Activated T-helper 1 cell treated with Interleukin-2 at 50 U/mL for 16 hours (primary cell): ENCODE measurements at places on chromosomes 12 and 14.

GRCh38 chr12:95763809-95764253 is 26.7 kb downstream of the NTN4 start:
- DNase-seq: no peak

DNA sequence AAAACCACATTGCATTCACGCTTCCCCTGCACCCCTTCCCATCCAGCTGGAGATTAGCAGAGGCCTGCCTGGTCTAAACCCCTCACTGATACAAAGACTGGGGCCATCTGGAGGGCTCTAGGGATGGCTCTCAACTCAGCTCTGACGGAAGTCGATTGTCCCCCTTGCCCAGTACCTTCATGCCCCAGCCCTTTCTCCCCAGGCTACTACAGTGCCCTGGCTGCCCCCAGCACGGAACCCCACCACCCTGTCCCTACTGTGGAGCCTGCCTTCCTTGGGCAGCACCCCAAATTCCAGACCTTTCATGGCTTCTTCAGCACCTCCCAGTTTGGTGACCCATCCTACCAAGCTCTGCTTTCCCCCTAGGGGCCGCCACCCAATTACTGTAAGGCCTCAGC is 25.6 kb downstream of the ZFP36L1 start:
- DNase-seq: no peak

- DNase-seq: no peak
Observed at GRCh38 chr14:104106471-104106991, 21.0 kb downstream of the ASPG start.

DNA sequence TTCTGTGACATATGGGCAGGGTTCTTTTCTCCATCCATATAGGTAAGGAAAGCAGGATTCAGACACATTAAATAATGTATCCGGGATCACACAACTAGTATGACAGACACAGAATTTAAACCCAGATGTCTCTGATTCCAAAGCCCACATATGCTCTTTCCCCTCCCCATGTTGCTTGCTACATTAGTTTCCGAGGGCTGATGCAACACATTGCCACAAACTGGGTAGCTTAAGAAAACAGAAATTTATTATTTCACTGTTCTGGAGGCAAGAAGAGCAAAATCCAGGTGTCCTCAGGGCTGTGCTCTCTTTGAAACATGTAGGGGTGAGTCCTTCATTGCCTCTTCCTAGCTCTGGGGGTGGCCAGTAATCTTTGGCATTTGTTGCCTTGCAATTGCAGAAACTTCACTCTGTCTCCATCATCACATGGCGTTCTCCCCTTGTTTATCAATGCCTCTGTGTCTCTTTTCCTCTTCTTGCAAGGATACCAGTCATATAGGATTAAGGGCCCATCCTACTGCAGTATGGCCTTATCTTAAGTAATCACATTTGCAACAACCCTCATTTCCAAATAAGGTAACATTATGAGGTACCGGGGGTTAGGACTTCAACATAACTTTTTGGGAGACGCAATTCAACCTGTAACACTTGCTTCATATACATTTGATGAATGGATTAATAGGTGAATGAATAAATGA is 83.0 kb upstream of the CCND2 start:
- no peak for DNase-seq

- DNase-seq: no peak
Observed at GRCh38 chr14:32324601-32325000, 4.5 kb upstream of the AKAP6 start.

- no peak for DNase-seq
Observed at GRCh38 chr12:118098911-118099671, 4.7 kb downstream of the VSIG10 start.
